ENCODE measurements at places on chromosomes 1 and 21. TPM values are rescaled to one million over a fixed set of nuclear protein-coding genes. Genes with fewer than 3 reads are reported as not detected.
A peak's percentile ranks its signal among the peaks of the same experiment; 100 is the strongest.

- DNase-seq: peak; percentile 11
These were observed 30.2 kb downstream of the TRAF5 start for GRCh38 chr1:211356723-211357407.

GRCh38 chr1:116832932-116833578 lies 76.7 kb upstream of the PTGFRN start:
- DNase-seq: no peak

DNA sequence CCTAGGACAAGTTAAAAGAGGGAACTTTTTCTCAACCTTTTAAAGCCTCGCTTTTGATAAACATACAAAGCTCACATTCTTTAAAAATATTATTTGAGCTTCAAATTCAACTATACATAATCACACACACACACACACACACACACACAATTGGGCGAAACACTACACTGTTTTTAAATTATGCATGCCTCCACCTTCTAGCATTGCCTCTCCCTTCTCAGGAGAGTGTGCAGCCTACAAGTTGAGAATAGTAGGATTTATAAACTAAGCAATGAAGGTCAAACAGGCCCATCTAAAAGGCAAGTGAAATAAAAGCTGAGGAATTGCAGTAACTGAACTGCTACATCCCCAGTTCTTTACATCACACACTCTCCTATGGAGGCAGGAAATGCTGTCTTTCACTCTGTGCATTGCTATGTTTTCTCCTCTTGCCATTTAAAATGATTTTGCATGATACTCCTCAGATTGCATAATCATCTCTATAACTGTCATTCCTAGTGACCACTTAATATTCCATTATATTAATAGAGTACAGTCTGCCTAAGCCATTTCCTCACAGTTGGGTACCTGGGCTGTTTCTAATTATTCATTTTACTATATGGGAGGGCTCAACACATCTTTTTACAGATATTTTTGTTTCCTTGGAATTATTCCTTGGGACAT lies 92.5 kb upstream of the KCNE2 start:
- no peak for DNase-seq

DNA sequence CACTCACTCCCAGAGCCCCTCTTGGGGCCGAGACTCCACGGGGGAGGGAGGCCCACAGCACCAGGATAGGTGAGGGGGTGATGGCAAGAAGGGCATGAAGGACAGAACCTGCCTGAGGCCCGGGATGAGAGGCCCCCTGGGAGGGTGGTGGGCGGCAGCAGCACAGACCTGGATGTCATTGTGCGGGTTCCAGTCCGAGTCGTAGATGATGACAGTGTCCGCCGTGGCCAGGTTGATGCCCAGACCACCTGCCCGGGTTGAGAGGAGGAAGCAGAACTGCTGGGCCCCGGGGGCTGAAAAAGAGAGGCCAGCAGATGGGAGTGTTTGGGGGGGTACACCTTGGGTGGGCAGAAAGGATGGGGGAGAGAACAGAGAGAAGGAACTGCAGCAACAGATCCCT lies 50.1 kb downstream of the CHD5 start:
- no peak for DNase-seq

Gene OR2T29
- total RNA-seq: not detected

Gene CD53
- not detected for total RNA-seq

Gene CRYAA
- not detected for total RNA-seq

DNA sequence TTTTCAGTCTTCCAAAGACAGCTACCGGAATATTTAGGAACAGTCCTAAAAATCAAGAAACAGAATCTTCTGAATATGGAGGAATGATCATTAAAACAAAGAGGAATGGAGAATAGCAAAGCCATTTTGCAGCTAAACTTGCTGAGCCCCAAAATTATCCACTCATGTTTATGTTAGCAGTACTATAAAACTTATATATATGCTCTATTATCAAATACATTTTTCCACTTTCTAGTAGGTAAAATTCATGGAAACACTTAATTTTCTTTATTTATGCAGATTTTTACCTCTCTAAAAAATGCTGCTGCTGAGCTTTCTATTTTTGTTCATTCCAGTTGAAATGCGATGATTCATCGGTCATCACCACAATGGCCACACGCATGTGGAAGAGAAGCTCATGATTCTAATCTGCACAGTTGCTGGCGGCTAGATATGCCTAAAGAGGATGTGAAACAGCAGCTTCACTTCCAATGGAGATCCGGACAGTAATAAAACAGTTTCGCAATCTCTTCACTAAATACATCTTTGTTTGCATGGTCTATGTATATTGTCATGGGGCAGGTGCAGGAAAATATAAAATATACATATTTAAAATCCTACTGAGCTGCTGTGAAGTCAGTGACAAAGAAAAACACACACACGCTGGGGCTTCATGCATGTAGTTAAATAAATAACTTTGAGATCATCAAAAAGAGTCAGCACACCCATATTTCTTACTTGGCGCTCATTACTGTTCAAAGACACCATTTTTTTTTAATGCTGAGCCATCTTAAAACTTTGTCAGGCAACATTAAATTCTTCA lies 292.2 kb downstream of the SMYD3 start:
- peak; percentile 96 for DNase-seq

DNA sequence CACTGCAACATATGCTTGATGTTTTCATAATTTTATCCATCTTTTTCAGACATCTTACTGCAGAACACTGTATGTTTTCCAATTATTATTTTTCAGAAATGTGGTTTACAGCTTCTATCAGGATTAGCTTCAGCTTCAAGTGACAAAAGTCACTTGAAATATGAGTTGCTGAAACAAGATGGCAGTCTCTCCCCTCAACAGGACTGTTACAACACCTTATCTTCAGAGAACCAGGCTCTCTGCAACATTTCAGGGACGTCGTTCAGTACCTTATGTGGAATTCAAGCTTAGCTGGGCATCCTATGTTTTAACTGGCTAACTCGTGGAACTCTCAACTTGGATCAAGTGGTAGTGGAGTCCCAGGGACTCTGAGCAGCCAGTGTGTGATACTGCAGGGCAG lies 2.0 kb upstream of the UBE2G2 start:
- DNase-seq: no peak

GRCh38 chr1:8427493-8427892 lies 109.6 kb downstream of the SLC45A1 start:
- no peak for DNase-seq

Measured in HFFc6 (cell line).